Caudate nucleus (tissue), 63 donors: ENCODE measurements at places on chromosomes 4 and X.

- no peak for DNase-seq
These were observed 196.1 kb downstream of the ZNF330 start for GRCh38 chr4:141416677-141417363.

DNA sequence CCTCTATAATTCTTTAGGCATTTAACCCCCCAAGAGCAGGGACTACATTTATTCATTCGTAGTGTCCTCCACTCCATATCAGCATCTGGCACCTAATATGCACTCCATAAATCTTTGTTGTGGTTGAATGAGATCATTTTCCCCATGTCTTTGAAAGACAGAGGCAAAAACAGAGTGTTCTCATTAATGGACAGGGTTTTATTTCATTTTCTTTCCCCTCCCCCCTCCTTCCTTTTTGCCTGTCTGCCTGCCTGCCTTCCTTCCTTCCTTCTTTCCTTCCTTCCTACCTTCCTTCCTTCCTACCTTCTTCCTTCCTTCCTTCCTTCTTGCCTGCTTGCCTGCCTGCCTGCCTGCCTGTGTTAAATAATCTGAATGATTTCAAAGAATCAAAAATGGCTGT, 83.2 kb downstream of the SHROOM3 start:
- no peak for DNase-seq

GRCh38 chr4:14125375-14126129, 498.0 kb upstream of the BOD1L1 start:
- no peak for DNase-seq

GRCh38 chr4:39719804-39720580, 22.1 kb downstream of the UBE2K start:
- no peak for DNase-seq

- no peak for DNase-seq
These were observed 34.2 kb downstream of the ARSD start for GRCh38 chrX:2894885-2895292.

DNA sequence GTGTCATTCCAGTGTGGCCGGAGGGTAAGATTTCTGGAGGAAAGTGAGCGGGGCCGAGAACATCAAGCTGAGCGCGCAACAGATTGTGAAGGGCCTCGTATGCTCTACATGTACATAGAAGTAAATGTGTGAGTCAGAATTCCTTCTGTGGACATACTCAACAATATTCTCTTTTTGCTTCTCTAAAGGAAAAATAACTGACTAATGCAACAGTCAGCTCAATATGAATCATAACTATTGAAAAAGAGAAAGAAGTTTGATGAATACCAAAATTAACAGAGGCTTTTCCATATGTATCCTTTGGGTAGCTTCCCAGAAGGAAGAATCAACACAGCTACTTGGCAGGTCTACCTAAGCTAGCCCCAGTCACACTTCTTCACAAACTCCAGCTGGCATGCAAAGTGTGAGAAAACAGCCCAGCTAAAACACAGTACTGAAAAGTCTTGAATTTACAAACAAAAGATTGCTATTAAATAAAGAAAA, 87.5 kb upstream of the ZFP42 start:
- no peak for DNase-seq

DNA sequence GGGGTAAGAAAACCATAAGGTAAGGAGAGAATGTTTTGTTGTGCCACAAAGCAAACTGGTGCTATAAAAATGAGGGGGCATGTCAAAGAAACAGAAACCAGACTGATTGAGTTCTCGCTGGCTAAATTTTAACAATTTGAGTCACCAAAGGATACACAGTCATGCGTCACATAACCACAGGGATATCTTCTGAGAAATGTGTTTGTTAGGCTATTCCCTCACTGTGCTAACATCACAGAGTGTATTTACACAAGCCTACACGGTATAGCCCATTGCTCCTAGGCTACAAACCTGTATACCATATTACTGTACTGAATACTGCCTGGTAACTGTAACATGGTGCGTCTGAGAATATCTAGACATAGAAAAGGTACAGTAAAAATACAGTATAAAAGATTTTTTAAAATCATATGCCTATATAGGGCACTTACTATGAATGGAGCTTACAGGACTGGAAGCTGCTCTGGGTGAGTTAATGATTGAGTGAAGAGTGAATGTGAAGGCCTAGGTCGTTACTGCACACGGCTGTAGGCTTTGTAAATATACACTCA, 50.1 kb downstream of the FBXW7 start:
- no peak for DNase-seq

GRCh38 chr4:102560571-102561341, 59.6 kb downstream of the NFKB1 start:
- DNase-seq: no peak

- no peak for DNase-seq
These were observed 32.3 kb downstream of the GAB3 start for GRCh38 chrX:154718616-154719015.

- no peak for DNase-seq
These were observed 48.2 kb upstream of the PCDH7 start for GRCh38 chr4:30671926-30672448.

GRCh38 chrX:70049925-70050324, at the start of gene AWAT2:
AWAT2 (minus strand) TSS chrX:70049938; CDS start chrX:70049932, 6 bp downstream.
- no peak for DNase-seq

- no peak for DNase-seq
These were observed 242.9 kb downstream of the IQCM start for GRCh38 chr4:149572716-149573115.

DNA sequence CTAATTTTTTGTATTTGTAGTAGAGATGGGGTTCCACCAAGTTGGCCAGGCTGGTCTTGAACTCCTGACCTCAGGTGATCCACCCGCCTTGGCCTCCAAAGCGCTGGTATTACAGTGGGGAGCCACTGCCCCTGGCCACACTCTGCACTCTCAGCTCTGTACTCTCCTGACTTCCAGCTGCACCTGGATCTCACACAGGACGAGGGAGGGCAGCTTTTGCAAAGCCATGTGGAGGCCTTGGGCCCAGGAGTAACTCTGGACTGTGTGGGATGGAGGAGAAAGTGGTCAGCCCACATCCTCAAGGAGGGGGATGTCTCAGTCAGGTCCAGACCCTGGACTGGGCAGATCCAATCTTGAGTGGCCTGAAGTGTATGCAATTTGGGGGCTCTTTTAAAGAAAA, 23.0 kb downstream of the NAT8L start:
- no peak for DNase-seq

DNA sequence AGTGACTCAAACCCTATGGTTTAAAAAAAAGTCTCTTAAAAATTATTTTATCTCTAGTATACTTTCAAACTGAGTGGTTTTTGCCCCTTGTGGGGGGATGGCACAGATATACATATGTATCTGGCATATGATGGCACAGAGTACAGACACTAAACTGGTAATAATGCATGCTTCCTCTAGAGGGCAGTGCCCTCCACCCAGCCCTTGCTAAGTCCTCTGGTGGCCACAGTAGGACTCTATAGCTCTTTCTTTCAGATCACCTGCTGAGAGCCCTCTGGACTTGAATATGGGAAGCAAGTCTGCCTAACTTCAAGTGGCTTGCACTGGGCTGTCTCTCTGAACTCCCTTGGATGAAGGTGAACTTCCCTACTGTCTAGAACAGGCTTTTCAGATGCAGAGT, 66.3 kb downstream of the TSPAN7 start:
- no peak for DNase-seq

DNA sequence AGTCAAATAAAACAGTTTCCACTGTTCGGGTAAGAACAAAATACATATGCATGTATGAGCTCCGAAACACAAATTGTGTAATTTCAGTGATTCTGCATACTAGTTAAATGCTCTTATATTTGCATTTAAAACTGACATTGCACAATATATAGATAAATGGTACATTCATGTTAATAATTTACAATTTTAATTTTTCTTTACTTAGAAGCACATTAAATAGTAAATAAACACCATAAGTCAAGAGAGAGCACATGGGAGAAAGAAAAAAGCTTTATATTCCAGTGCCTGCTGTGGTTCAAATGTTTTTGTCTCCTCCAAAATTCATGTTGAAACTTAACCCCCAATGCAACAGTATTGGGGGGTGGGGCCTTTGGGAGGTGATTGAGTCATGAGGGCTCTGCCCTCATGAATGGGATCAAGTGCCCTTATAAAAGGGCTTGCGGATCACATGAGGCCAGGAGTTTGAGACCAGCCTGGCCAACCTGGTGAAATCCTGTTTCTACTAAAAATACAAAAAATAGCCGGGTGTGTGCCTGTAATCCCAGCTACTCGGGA, 322.9 kb downstream of the BCOR start:
- no peak for DNase-seq

GRCh38 chr4:174538876-174539250, 16.6 kb upstream of the HPGD start:
- no peak for DNase-seq

DNA sequence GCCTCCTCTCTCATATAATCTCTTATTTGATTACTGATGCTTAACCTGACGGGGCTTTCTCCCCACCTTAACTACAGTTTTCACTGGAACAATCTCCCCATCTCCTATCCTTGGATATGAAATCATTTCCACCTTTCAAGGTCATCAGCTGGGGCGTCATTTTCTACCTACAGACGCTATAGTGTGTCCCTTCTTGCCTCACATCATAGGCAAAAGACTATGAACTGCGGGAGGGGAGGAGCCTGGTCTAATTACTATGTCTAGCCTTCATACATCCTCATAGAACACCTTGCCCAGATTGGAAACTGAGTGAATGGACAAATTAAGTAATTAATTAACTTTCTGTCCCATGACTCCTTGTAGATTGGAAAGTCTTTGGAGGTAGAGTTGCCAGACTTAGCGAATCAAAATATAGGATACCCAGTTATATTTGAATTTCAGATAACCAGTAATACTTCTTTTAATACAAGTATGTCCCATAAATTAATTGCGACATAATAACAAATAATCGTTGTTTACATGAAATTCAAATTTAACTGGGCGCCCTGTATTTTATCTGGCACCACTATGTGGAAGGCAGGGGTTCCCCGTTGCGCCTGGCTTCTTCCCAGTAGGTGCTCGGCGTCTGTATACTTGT, 752 bp upstream of the ATP6AP2 start:
- no peak for DNase-seq

- DNase-seq: no peak
These were observed 22.3 kb upstream of the CLOCK start for GRCh38 chr4:55568905-55569504.

- DNase-seq: no peak
These were observed 418.0 kb downstream of the NLGN4X start for GRCh38 chrX:5810636-5811035.

DNA sequence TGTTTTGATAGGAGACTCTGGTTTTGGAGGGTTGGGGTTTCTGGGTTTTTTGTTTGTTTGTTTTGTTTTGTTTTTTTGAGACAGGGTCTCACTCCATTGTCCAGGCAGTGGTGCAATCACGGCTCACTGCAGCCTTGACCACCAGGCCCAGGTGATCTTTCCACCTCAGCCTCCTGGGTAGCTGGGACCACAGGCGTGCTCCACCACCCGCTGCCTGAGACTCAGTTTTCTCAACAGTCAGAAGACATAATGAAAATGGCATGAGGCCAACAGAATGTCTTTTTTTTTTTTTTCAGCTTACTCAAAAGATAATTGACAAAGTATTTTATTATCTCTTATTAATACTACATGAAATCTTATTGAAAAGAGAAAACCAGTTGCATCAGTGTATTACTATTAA, 32.4 kb downstream of the TNIP2 start:
- DNase-seq: no peak

- no peak for DNase-seq
These were observed 101.6 kb upstream of the MID1IP1 start for GRCh38 chrX:38699696-38700095.

DNA sequence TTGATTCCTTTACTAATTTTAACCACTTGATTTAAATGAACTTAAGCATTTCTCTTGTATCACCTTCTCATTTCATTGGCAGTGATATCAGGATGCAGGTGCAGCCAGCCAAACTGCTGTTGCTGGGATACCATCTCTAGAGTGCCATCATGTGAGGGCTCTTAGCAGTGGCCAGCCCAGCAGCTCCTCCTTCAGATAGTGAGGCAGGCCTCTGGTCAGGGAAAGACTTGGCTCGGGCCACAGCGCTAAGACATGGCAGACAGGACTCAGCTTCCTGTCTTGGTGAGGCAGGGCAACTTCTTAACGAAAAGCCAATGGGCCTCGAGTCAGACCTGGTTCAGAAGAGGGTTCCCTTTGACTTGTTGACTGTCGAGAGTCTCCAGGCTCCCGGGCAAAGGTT, 50.0 kb downstream of the NOP14 start:
- DNase-seq: no peak

- DNase-seq: no peak
These were observed 58.1 kb downstream of the FNIP2 start for GRCh38 chr4:158826882-158827281.

DNA sequence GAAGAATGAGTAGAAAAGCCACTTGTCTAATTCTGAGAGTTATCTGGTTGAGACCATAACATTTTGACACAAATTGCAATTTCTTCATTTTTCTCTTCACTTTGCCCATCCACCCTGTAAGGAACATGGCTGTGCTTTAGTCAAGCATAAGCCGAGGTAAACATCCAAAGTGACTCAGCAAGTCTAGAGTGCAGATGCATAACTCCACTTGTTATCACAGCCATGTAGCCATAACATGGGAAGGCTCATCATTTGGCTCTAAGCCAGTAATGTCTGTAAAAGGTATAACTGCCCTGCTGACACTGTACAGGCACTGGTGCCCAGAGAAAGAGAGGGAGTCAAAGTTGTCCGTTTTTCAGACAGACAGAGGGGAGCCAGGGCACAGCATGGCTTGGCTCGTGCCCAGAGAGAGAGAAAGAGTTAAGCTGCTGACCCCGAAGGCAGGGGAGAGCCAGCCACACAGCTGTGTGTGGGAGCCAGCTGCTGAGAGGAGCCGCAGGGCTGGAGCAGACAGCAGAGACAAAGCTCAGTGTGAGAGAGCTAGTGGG, 76.9 kb upstream of the EXOC1L start:
- no peak for DNase-seq

DNA sequence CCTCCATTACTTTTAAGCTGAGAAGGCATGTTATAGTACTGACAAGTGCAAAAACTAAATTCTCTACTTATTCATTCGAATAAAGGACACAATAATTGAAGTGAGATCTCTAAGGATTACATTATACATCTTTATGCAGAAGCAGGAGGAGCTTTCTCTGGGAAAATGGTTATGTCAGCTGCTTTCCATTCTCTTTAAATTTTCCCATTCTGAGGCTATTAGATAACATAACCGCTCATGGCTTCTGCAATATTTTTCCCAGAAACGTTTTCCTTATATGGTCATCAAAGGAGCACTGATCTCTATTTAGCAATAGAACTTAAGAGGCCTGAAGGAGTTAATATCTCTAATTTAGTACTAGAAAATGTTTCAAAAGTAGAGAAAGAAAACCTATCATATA, 221.6 kb downstream of the NSUN7 start:
- DNase-seq: no peak

- no peak for DNase-seq
These were observed 59.4 kb downstream of the GPM6A start for GRCh38 chr4:175752664-175753063.

DNA sequence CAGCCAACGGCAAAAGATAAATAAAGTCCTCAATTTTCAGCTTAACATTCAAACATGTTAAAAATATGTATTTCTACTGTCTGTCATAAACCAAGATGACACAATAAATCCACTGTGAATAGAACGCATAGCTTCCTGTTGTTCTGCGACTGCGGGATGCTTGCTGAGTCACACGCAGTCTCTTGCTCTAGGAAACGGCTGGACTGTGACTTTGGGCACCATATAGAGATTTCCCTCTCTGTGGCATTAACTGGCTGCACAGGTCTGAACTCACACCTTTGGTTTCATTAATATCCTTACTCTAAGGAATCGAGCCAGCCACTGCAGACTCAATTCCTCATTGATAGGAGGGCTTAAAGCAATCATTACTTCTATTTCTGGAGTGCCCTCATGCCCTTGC, 8.4 kb downstream of the BEND4 start:
- no peak for DNase-seq

- no peak for DNase-seq
These were observed 8.5 kb downstream of the FRAS1 start for GRCh38 chr4:78065508-78066192.

GRCh38 chr4:166045457-166045856, 172.4 kb downstream of the TLL1 start:
- DNase-seq: no peak
